ENCODE measurements at places on chromosomes 2 and 18.

DNA sequence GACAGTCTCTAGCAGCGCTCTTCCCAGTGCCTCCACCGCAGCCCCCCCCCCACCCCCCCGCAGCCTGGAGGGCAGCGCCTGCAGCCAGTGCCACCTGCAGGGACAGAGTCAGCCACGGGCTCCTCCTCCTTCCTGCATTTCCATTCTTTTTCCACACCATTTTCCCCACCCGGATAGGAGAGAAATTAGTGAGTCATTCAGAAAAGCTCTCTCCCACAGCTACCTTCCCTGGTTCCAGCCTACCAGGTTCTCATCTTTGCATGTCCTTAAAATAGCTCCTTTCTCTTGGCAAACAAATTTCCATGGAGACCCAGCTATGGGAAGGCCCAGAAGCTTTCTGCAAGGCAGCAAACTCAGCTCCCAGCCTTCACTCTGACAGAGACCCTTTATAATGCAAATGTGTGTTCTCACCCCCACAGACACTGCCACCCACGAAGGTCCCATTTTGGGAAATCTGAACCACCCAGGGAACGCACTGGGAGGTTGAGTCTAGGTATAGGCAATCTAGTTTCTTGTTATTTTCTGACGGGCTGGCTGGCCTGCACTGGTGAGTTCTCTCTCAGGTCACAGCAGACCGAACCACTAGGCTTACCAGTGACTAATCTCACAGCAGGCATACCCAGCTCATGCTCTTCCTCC lies 41.8 kb upstream of the ATG16L1 start:
- DNase-seq, result no peak
- H3K27me3 ChIP-seq, result no peaks in the 10 kb centered on the region
- no peaks in the 10 kb centered on the region for H3K36me3 ChIP-seq
- H3K4me3 ChIP-seq, result no peak overlapping the region

GRCh38 chr18:9189491-9189890 lies 52.9 kb downstream of the ANKRD12 start:
- peaks cover 17% of the 10 kb centered on the region for H3K36me3 ChIP-seq
- no peak for DNase-seq
- H3K27ac ChIP-seq, result no peak overlapping the region

DNA sequence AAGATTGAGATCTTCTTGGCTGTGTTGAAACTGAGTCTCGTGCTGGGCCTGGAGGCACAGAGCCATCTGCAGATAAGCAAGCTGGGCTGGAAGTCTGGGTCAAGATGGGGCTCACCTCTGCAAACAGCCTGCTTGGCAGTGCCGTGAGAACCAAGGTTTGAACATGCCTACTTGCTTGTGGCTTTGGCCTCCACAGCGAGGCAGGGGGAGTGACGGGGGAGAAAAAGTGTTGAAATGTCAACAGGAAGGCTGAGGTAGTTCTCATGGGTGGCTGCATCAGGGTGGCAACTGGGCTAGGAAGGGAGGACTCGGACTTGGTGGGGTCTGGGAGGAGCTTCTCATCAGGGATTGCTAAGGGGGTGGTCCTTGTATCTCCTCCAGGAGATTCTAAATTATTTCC lies 99.7 kb downstream of the THNSL2 start:
- peaks cover 15% of the 10 kb centered on the region for H3K27me3 ChIP-seq
- no peak overlapping the region for H3K27ac ChIP-seq
- no peaks in the 10 kb centered on the region for H3K36me3 ChIP-seq
- H3K4me3 ChIP-seq, result no peak overlapping the region
- no peak for DNase-seq

GRCh38 chr2:215447056-215447455 lies 11.2 kb upstream of the FN1 start:
- DNase-seq, result no peak
- no peak overlapping the region for H3K27ac ChIP-seq
- no peak overlapping the region for H3K4me3 ChIP-seq
- H3K27me3 ChIP-seq, result no peaks in the 10 kb centered on the region
- H3K36me3 ChIP-seq, result peaks cover 9% of the 10 kb centered on the region

- H3K4me1 ChIP-seq, result peaks cover 10% of the 10 kb centered on the region
- no peaks in the 10 kb centered on the region for H3K27me3 ChIP-seq
- DNase-seq, result no peak
- H3K27ac ChIP-seq, result no peak overlapping the region
Observed at GRCh38 chr2:211203986-211204385, 647.6 kb downstream of the CPS1 start.
